ENCODE measurements at places on chromosomes 2 and 18.

DNA sequence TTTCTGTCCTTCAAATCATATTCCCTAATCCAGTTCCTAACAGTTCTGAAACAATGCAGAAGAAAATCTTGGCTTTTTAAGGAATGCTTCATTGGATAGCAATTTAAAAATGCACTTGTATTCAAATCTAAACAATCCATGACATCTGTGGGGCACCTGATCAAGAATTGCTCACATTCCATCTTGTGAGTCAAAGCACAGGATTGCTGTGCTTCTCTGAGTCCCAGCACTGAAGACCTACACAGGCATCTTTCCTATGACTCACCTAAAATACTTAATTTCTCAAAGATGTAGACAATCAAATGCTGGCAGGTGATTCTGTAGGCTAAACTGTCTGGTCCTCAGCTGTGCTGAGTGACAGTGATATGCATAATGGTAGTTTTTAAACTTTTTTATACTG is 10.1 kb upstream of the ATP8B1 start:
- DNase-seq: no peak

- DNase-seq: no peak
These were observed 162.7 kb upstream of the ETAA1 start for GRCh38 chr2:67234440-67234839.

DNA sequence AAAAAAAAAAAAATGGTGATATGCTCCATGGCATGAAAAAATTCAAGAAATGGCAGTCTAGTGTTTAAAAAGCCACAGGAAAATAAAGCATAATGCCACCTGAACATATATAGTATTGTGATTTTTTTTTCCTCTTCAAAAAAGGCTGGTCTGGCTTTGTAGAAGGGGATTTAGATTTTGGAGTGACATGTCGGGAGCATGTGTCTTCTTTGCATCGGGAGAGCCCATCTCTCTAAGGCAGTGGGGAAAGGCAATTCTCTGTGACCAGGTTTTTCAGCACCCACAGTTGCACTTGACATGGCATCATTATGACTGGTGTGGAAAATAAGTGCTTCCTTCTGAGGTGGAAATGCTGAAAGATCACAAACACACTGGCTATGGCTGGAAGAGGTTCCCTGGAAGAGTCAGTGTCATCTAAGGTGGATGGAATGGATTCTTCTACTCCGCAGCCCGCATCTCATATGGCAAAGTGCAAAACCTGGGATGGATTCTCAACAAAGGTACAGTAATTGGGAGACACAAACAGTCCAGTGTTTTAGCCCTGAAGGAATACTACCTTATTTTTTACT is 172.5 kb downstream of the AGAP1 start:
- peak; percentile 37 for DNase-seq

GRCh38 chr2:48856144-48856543 is 100.6 kb upstream of the LHCGR start:
- DNase-seq: no peak

DNA sequence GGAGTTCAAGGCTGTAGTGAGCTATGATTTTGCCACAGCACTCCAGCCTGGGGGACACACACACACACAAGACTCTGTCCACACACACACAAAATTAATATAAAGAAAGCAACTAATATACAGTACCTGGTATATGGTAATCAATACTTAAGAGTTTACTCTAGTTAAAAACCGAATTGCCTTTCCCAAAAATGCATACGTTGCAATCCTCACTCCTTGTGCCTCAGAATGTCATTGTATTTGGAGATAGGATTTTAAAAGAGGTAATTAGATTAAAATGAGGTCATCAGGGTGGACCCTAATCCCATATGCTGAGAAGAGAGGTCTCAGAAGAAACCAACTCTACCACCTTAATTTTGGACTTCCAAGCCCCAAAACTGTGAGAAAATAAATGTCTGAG is 35.7 kb downstream of the TMEM237 start:
- DNase-seq: no peak

DNA sequence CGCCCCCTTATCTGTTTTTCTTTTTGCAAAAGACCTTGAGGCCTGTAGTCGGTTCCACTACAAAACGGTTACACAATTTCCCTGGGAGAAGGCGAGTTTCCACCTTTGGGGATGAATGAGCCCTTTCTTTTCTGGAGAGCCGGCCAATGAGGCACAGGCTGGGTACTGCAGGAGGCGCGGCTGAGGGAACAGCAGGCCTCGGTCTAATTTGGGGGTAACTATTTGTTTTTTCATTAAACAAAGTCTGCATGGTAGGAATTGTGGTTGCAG is 129.2 kb downstream of the MYCN start:
- no peak for DNase-seq

DNA sequence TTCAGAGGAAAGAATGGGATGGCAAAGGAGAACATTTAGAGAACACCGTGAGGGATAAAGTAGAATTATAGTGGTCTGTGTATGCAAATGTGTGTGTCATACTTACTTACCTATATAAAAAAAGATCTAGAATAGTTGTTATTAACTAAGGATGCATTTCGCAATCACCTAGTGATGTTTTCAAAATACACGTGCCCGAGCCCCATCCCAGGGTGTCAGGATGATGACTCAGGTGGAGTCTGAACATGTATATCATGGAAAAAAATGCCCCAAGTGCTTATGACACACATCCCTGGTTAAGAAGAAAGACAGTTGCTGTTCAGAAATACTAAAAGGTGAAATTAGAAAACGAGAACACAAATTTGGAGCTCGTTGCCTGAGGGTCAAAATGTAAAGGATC is 109.0 kb downstream of the CERS6 start:
- DNase-seq: no peak

GRCh38 chr18:5519448-5520298 is 24.1 kb downstream of the EPB41L3 start:
- DNase-seq: no peak

- no peak for DNase-seq
These were observed 214.3 kb upstream of the SIX2 start for GRCh38 chr2:45223531-45223930.

DNA sequence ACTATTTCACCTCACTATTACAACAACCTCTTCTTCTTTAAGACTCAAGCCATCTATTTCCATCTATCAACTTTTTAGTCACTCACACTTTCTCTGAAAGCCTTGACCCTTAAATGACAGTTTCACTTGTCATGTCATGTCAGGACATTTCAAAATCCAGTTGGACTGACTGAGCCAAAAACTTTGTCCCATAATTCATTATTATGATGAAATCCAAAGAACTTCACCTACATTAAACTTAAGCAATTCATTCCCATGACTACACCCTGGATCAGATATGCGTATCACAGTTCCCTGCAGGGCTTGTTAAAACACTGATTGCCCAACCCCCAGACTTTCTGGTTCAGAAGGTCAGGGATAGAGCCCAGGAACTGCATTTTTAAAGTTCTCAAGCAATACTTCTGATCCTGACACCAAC is 26.5 kb downstream of the LDAH start:
- no peak for DNase-seq

DNA sequence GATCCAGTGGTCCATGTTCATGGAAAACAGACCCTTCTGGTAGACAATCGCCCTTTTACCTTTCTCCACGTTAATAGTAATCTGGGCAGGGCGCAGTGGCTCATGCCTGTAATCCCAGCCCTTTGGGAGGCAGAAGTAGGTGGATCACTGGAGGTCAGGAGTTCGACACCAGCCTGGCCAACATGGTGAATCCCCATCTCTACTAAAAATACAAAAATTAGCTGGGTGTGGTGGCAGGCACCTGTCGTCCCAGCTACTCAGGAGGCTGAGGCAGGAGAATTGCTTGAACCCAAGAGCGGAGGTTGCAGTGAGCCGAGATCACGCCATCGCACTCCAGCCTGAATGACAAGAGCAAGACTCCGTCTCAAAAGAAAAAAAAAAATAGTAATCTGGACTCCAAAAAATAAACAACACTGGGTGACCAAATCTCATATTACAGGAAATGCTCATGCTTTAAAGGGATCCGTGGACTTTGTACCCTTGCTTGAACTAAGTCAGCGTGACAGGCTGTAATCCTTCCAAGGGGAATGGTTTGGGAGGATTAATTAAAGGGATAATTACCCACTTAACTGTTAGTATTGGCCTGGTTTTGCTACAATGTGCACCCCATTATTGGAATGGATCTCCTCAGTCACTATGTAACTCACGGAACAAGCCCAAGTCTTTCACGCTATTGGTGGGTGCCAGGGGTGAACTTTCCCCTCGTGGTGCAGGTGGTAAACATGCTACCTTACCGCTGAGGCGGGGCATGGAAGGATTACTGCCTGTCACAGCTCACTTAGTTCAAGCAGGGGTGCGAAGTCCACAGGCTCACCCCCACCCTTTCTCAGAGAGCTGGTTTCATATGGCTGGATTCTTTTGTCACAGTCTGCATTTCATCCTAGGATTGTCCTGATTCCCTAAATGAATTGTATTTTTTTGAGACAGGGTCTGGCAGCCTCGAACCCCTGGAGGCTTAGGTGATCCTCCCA is 36.7 kb downstream of the PROC start:
- no peak for DNase-seq

DNA sequence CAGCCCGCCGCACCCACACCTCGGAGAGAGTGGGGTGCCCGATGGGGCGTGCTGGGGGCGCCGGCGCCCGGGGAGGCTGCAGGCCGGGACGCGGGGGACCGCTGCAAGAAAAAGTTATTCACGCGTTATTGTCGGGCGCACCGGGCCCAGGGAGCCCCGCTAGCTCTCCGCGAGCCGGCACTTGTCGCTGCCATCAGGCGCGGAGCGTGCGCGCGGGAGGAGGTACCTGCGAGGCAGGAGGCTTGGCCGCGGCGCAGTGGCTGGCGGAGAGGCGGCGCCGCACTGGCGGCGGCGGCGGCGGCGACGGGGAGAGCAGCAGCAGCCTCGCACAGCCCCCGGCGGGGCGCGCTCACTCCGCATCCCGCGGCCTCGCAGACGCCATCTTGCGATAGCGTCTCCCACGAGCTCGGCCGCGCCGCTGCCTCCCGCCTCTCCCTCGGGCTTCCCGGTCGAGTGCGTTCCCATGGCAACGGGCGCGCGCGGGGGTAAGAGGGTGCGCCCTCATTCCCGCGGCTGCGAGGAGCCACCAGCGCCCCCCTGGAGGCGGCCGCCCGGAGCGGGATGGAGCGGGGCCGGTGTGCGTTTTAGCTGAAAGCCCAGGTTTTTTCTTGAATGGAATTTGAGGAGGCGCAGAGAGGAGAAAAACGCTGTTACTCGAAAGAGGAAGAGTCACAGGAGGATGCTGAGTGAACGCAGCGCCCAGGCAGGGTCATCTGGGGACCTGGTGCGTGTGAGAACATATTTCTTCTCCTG is at the start of gene CHN1:
TSS of gene CHN1 (minus strand) at position 402 of the 753 bp plus-strand sequence. CDS start 469 bp downstream, outside the sequence.
- DNase-seq: peak; percentile 74

- no peak for DNase-seq
These were observed 391.3 kb downstream of the SETBP1 start for GRCh38 chr18:45071956-45072355.

All from anterior cingulate cortex (tissue), 58 donors.